ENCODE measurements at places on chromosomes 12 and 14. TPM values are rescaled to one million over a fixed set of nuclear protein-coding genes. Genes with fewer than 3 reads are reported as not detected.

DNA sequence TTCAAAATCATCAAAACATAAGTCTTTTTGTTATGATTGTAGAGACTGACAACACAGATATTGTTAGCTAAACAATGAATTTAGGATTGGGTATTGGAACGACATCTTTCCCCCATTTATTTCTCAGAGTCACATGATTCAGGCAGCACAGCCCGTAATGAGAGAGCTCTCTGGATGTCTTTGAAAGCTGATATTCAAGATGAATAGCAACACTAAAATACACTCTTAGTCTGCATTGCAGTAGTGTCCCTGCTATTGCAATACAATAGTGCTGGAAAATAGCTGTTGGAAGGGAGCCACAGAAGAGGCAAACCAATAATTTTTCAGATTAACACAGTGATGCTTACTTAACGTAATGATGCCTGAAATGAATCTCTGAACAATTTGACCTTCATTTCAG, 9.9 kb downstream of the GTSF1 start:
- no peak for DNase-seq

- DNase-seq, result no peak
Observed at GRCh38 chr12:114976372-114976771, 292.4 kb upstream of the TBX3 start.

DNA sequence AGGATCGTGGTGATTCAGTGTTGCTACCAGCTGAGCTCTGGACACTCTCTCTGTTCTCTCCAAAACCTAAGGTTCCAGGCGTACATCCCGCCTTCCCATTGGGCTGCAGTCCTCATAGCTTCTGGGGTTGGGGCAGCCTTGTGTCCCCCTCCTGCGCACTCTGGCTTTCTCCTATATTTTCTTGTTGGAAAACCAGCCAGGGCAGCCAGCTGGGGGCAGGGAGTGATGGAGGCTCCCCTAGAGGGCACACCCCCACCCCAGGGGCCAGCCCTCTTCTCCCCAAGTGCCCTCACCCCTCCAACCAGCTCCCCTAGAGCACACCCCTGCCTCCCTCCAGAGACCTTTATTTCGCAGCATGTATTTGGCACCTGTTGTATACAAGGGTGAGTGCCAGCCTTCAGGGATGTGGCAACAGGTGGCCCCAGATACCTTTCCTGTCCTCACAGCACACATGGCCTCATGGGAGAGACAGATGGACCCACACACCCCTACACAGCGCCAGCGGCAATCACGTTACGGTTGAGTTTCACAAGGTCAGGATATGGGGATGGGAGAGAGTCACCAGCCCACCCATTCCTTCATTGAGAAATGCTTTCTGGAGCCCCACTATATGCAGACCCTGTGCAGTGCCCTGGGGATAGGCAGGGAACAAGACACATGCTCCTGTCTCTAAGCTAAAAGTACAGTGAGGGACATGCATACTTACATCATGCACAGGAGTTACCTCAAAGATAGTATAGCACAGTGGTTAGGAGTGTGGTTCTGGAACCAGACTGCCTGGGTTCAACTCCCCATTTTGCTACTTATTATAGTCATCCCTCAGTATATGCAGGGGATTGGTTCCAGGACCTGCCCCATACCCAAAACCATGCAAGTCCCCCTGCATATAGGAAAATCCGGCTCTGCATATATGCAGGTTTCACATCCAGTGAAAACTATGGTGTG, 141.1 kb downstream of the PHETA1 start:
- no peak for DNase-seq

DNA sequence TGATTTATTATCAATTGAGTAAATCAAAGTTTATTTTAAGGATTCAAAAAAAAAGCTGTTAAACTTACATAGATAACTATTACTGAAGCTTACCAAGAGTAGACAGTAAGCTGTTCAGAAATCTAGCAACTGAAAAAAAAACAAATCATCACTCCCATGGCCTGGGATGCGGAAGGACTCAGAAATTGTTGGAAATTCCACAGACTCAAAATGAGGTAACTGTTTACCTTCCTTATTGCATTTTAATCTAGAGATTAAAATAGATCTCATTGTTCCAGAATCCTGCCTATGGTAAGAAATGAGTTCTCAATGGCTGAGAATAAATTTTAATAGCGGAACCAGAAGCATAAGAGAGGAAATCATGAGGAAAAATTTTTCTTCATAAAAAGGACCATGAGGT, 87.2 kb downstream of the PPM1H start:
- no peak for DNase-seq

DNA sequence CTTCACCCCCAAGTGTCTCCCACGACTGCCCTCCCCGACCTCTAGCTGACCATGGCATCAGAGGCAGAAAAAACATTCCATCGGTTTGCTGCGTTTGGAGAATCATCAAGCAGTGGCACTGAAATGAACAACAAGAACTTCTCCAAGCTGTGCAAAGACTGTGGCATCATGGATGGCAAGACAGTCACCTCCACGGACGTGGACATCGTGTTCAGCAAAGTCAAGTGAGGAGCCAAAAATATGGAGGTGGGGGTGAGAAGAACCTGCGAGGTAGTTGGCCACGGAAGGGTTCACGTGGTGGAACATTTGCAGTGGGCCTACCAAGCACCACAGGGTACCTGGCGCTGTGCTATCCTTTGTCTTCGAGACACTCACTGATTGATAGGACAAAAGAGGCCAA, 514 bp downstream of the TPPP2 start:
- DNase-seq, result no peak

- no peak for DNase-seq
Observed at GRCh38 chr12:131311764-131312163, 358.1 kb downstream of the ADGRD1 start.

GRCh38 chr12:129949651-129950050, 45.8 kb upstream of the TMEM132D start:
- no peak for DNase-seq

DNA sequence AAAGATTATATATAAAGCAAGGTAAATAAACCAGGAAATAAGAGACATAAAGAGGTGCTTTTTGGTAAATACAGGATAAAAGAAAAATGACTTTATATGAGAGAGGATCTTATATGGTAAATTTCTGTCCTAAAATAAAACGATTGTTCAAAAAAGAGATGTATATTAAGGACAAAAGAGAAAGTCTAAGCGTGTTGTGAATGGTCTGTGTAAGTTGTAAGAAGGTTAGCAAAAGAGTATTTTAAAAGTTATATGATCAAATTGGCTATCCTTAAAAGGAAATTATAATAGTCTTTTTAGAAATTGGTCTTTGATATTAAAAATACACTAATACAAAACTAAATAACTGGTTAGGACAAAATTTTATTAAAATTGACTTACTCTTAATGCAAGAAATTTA, 14.1 kb upstream of the ACSM4 start:
- DNase-seq, result no peak

DNA sequence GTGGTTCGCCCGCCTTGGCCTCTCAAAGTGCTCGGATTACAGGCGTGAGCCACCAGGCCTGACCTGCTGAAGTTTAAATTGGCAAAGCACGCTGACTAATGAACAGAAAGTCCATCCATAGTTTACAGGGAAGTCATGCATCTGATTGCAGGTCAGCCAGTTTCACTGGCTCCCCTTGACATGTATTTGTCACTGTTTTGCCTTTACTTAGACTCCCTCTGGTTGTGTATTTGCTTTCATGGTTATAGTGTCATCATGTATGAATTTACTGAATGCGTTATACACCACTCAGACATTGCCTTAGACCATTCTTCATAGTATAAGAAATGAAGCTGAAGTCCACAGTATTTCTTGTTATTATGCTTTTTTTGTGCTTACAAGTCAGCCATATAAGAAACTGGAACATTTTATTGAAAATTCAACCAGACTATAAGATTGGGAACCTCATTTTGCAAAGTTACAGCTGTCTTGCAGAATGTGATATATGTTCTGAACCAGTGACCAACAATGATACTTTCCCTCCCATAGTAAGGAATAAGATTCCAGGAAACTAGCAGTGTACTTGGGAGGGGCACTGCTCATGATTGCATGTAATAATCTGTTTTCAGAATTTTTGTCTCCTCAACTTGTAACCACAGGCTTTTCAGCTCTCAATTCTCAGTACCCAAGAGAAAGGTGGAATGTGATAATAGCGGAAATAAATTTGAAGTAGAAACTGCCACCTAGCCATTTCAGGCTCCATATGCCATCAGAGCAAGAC, 51.9 kb upstream of the ATF7IP start:
- no peak for DNase-seq

- DNase-seq, result no peak
Observed at GRCh38 chr14:79096811-79097210, 926.6 kb downstream of the NRXN3 start.

- no peak for DNase-seq
Observed at GRCh38 chr12:61629702-61630101, 630.5 kb upstream of the USP15 start.

DNA sequence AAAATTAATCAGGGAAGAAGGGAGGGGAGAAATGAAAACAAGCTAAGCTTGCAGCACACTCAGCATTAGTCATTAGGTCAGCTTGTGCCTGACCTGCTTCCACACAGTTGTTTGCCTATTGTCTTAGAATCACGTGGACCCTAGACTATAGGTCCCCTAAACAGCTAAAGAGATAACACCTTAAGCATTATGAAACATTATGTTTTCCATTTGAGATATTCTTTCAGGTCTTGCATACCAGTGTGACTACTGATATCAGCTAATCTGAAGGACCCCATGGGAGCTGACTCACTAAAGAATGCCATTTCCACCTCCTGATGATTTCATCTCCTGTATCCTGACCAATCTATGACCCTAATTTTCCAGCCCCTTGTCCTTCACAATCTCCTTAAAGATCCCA, 154.1 kb upstream of the FUT8 start:
- DNase-seq, result no peak

GRCh38 chr12:10140001-10140400, 10.0 kb upstream of the CLEC7A start:
- peak; percentile 22 for DNase-seq

DNA sequence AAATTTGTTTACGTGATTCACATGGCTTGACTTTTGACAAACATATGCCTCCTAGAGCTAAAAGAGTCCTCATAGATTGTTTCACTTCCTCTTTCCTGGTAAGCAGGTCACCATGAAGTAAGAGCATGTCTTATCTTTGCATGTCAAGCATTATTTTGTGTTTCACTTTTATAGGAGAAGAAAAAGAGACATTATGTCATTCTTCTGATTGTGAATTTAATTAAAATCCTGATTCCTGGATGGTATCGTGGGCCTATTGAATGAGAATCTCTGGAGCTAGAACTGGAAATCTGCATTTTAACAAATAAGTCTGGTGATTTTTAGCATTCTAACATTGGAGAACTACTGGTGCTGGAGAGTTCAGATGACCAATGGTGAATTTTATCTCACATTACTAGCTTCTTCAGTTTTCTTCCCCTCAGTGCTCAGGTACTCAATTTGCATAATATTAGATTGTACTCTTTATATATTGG, 218.6 kb upstream of the ATP2B1 start:
- DNase-seq, result no peak

Gene MAP3K12
- total RNA-seq, result 3.8 TPM

Gene MUCL1
- not detected for total RNA-seq

Gene TSPAN9
- 4.7 TPM for total RNA-seq

Gene AQP6
- not detected for total RNA-seq

Gene TAS2R30
- total RNA-seq, result 2.0 TPM

Gene PIANP
- total RNA-seq, result 1.2 TPM

Gene PAPOLA
- total RNA-seq, result 176 TPM
